ENCODE measurements at places on chromosomes 2 and 18. TPM values are rescaled to one million over a fixed set of nuclear protein-coding genes. Genes with fewer than 3 reads are reported as not detected.

GPBAR1 gene
- total RNA-seq = 0.12 TPM

DNER gene
- 10.0 TPM for total RNA-seq

PRPF40A gene
- total RNA-seq = 101 TPM

SCN3A gene
- not detected for total RNA-seq

UBXN4 gene
- 43.5 TPM for total RNA-seq

AKAIN1 gene
- total RNA-seq = not detected

UGT1A4 gene
- total RNA-seq = not detected

SP100 gene
- total RNA-seq = 25.4 TPM

MAP2 gene
- total RNA-seq = 1.3 TPM

All from A549 treated with ZK216348 at 1 μM for 4 hours (cell line).